ENCODE measurements at places on chromosomes 7 and 10.
A peak's percentile ranks its signal among the peaks of the same experiment; 100 is the strongest.

GRCh38 chr7:16599860-16600259 lies 45.7 kb downstream of the ANKMY2 start:
- no peak for DNase-seq

DNA sequence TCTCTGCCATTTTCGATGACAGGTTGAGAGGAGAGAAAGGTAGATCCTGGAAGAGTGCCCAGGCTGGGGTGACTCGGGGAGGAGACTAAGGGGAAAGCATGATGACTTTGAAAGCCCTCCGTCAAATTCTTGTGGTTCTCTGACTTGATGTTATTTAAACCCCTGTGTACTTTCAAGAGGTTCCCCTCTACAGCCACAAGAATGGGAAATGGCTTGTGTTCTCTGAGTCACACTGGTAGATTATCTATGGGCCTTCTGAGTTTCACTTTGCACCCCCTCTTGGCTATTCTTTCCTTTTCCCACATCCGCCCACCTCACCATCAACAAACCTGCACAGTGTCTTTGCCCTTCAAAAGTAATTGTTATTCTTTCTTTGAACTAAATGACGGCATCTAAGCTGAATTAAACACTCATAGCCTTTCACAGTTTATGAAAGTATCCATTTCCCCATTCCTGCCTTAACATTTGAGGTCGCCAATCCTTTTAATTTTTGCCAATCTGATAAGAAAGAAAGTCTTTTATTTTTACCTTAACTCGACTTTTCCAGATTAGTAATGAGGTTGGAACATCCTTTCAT lies 24.1 kb downstream of the PRF1 start:
- DNase-seq: peak; percentile 62

DNA sequence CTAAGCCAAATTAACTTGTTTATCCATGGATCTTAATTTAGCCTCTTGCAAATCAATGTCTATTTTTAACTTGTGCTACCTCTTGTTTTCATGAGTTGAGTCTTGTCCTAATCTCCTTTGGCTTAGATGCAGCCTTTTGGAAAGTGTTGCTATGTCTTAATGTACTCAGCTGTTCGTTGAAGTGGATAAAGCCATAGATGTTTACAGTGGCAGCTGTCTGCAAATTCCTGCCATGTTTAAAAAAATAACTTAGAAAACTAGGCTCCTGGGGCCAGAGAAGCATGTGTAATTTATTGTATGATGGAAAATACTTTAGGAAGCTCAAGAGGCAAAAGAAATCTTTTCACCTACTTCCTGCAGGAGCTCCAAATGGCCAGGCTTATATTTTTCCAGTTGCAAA lies 253.1 kb upstream of the RHOBTB1 start:
- no peak for DNase-seq

- DNase-seq: no peak
Measured at GRCh38 chr7:85336086-85336485, 149.2 kb upstream of the SEMA3D start.

DNA sequence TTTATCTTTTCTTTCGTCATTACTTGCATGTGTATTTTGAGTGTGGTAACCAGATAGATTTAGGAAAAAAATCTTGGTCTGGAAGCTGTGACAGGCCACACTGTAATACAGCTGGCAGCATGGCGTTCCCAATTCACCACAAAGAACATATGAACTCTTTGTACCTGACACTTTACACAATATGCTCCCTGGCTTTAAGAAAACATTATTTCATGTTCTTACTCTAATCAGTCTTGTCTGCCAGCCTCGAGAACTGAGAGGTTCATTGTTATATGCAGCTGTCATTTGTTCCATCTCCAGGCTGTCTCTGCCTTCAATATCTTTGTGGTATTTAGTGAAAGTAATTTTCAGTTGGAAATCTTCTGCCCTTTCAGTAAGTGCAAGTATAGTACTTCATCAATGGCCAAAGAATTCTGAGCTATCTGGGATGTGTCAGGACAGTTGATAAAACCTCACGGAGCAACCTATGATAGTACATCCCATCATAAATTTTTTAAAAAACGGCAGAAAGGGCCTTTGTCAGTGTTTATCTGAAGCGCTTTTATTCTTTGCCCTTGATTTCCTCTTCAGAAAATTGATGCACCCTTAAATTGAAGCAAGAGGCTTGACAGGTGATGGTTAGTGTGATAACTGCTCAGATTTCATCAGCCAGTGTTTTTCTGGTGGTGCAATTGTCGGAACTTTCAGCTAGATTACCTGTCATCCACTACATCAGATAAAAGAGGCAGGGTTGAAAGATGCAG lies 146.3 kb upstream of the SP8 start:
- DNase-seq: no peak

GRCh38 chr7:156842317-156842716 lies 50.7 kb downstream of the LMBR1 start:
- no peak for DNase-seq

DNA sequence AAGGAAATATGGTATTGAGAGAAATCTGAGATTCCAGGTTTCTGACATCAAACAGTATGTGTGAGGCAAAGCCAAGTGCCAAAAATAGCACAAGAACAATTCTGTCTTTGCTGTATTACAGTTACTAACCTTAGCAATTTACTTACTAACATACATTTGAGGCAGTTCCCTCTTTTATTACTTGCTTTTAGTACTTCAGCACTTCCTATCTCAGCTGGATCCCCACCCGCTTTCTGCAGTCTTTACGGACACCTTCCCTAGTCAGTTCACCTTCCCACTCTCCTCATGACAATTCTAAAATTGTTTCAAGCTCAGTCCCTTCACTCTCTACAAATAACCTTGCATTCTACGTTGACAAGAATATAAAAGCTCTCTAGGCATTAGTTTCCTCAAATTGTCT lies 79.2 kb downstream of the ELAPOR2 start:
- DNase-seq: no peak

DNA sequence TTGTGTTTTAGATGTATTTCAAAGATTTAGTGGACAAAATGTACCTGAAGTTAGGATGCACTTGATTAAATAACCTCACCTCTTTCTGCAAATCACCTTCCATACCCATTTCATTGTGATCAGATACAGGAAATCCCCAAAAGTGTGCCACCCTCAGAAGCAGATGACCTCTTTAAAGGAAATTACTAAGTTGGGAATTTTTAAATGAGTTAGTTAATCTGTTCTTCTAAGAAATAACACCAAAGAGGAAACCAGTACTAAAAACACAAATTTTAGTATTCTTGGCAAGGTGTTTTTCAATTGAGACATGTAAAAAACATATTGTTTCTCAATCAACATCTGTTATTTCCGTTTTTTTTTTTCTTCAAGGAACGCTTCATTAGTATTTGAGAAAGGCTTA lies 4.6 kb upstream of the SEMA3A start:
- DNase-seq: no peak

GRCh38 chr7:3117488-3118231 lies 74.0 kb upstream of the CARD11 start:
- DNase-seq: peak; percentile 29

DNA sequence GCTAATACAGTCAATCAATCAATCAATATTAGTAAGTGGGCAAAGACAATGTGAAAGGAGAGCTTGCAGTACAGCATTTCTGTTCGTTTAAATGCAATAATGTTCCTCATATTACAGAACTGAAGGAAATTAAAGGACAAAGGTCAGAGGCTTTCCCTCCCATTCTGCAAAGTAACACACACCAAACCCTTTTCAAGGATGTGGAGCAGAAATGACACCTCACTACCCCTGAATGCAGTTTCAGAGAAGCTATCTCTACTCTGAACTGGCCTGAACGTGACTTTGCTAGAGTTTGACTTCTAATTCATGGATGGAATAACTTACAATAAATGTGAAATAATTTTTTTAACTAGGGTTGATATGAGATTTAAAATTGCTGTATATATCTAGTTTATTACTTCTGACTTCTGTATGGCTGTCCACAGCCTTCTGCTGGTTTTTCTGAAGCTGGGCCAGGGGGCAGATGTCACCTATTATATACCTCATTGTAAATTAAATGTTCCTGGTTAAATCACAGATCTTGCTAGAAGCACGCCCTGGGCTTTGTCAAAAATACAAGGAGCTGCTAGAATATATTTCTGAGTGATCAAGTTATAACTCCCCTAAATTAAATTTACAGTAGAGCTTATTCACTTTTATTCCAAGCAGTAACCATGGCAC lies 156.9 kb upstream of the C7orf33 start:
- no peak for DNase-seq

DNA sequence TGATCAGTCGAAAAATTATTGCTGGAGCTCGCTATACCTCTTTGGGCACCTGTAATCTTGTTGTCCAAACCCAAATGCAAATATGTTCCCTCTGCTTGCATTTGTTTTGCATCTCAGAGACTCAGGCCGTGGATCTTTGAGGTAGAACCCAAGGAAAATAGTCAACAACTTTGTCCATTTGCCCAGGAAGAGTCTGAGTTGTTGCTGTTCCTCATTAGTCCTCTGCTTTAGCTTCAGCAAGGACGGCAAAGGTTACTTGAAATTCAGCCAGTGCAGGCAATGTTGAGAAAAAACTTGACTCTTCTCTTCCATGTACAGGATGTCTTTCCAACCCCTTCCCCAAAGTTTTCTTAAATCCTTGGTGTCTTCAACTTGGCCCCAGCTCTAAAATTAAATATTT lies 45.8 kb downstream of the PDK4 start:
- no peak for DNase-seq

DNA sequence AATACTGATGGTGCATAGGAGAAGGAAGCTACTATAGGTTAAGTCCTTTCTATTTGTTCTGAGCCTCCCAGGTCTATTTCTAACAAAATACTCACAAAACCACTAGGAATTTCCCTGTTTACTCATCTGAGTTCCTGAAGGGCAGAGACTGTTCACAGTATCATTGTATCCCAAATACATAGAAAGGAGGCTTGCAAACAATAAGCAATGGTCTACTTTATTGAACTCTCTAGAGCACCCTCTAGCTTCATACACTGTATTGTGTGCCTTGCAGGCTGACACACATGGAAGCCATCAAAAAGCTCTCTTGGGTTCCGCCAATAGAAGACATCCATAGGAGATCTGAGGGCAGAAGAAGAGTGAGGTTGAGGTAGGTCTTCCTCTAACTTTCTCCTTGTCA lies 826.1 kb downstream of the GRM8 start:
- no peak for DNase-seq

GRCh38 chr7:31875424-31875823 lies 188.4 kb downstream of the PPP1R17 start:
- no peak for DNase-seq

- DNase-seq: no peak
Measured at GRCh38 chr10:58322072-58322834, 12.6 kb upstream of the UBE2D1 start.

- no peak for DNase-seq
Measured at GRCh38 chr10:25441270-25441669, 266.5 kb downstream of the GPR158 start.

- no peak for DNase-seq
Measured at GRCh38 chr10:26367771-26368170, 70.4 kb upstream of the APBB1IP start.

DNA sequence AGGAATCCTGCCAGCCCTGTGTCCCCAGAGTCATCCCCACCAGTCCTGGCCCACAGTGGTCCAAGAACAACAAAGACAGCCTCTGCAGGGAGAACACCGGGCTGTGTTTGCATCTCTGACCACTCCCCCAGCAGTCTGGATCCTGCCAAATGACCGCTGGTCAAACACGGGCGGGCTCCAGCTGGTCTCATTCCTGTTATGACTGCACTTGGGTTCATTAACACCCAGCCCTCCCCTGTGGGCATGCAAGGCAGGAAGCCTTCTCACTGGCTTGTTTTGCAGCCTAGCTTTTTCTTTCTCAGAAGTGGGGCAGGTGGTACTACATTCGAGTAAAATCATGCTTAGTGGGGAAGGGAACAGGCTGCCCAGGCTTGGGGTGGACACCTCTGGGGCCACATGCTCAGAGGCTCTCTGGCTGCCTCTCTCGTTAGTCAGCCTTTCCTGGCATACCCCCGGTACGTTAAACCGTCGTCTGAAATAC lies 190.0 kb downstream of the PLXNA4 start:
- DNase-seq: no peak

GRCh38 chr7:77330169-77330882 lies 85.8 kb downstream of the GSAP start:
- no peak for DNase-seq

DNA sequence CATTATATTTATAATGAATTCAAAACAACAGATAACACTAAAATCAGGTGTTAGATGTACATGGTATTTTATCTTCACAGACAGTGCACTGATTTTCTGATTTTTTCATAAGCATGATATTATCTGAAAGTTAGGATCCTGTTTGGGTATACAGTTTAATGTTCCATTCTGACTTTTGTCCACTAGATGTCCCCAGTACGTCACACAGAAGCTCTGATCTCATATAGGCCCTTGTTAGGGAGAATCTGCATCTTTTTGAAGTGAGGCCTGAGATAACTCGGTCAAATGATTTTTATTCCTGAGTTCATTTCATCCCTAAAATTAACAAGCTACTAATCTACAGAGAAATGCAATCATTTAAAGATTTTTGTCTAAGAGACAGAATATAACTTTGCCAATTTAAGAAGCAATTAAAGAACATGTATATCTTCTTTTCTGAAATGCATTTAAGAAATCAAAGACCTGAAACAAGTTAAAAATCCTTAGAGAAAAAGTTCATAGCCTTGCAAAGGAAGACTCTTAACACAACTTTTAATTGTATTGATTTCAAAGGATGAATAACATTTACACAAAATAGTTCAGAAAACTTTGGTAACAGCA lies 72.0 kb upstream of the TES start:
- no peak for DNase-seq

GRCh38 chr7:20038676-20039075 lies 178.5 kb downstream of the MACC1 start:
- no peak for DNase-seq

GRCh38 chr7:158279539-158280447 lies 307.8 kb downstream of the PTPRN2 start:
- no peak for DNase-seq

DNA sequence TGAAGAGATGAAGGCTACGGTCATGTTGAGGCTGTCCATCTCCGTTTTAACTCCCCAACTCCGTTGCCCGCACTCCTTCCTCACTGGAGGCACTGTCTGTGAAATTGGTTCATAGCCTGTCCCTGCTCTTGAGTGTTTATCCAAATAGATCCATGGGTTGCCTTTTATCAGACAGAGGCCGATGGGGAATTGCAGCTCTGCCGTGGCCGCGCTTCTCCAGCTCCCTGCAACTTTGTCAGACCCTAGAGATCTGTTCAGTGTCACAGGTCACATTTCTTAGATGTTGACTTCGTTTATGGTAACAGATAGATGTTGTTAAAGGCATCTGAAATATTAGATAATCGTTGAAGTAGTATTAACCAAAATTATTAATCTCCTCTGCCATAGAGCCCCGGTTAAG lies 14.7 kb downstream of the PPP2R2D start:
- DNase-seq: no peak

DNA sequence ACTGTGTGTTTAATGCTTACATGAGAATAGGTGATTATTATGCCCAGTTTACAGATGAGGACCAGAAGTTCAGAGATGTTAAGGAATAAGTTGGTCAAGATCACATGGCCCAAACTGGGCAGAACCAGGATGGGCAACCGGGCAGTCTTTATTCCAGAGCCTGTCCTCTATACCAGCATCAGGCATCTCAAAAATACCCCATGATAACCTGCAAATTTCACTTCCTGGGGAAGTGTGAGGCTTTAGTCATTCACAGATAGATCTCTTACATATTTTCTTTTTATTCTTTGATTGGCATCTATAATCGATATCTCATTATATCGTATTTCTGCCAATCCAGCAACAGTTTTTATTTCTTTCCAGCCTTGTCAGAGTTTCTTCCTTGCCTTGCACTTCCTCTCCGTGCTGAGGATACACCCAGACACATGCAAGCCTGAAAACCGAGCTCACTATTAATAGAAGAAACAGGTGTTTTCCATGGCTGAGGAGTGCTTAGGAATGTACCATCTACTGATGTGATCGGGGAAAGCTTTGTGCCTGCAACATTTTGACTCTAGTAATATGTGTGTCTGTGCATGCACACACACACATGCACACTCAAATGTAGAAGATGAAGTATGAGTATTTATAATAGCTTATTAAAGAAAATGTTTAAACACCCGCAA lies 82.4 kb downstream of the CREM start:
- DNase-seq: no peak
